ENCODE measurements at places on chromosomes 3 and 15.

- peak; percentile 17 for DNase-seq
Measured at GRCh38 chr15:40477642-40478327, 7.0 kb downstream of the CHST14 start.

GRCh38 chr3:128060473-128061381, 8.5 kb downstream of the SEC61A1 start:
- no peak for DNase-seq

- no peak for DNase-seq
Measured at GRCh38 chr3:73423116-73423515, 201.6 kb downstream of the PDZRN3 start.

- no peak for DNase-seq
Measured at GRCh38 chr3:117735481-117736101, 1026.0 kb downstream of the TUSC7 start.

DNA sequence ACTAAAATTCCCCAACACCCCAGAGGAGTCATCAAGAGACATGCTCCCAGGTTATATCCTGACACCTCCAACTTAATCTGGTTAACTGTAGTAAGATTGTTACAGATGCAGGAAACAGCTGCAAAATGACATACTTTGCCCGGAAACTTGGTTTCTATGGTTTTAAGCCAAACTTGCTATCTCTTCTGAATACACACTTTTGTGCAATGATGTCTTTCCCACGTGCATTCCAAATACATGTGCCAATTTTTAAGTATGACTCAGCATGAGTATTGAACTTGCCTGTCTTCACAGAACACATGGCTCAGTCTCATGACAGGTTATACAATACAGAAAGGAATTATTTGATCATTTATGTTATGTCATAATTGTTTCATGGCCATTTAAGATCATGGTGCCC, 207.0 kb upstream of the DCBLD2 start:
- DNase-seq: no peak

DNA sequence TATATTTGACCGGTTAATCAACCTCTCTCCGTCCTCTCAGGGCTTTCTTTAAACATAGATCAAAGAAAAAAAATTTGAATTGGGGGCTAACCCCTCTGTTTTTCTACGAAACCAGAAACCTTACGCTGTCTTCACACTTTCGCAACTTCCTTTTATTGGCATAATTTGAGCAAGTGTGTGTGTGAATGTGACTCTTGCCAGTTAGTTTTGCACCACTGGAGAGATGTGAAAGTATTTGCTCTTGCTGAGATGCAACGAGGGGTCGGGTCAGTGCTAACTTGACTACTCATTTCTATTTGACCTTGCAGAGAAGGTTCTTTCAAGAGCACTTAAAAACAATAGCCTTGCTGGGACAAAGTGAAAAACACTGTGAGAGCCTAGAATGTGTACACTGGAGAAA, 81.2 kb downstream of the FAM43A start:
- DNase-seq: no peak

- no peak for DNase-seq
Measured at GRCh38 chr15:49501586-49501985, 78.5 kb downstream of the FGF7 start.

GRCh38 chr3:61725851-61726333, 164.5 kb downstream of the PTPRG start:
- no peak for DNase-seq

DNA sequence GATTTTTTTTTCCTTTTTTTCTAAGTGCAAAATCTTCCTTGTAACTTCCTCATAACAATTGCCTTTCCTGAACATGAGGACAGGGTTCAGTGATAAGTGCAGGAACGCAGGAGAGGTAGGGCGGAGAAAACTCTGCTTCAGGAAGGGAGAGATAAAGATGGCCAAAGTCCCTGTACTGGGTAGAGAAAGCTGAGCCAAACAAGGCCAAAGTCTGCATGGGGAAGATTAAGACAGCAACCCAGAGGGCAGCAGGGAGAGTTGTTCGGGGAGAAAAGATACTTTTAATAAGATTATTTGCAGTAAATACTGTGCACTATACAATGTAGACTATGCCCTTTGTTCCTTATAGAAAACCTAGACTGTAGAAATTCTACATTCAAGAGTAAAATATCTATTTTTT, 55.4 kb upstream of the LRRFIP2 start:
- DNase-seq: no peak

DNA sequence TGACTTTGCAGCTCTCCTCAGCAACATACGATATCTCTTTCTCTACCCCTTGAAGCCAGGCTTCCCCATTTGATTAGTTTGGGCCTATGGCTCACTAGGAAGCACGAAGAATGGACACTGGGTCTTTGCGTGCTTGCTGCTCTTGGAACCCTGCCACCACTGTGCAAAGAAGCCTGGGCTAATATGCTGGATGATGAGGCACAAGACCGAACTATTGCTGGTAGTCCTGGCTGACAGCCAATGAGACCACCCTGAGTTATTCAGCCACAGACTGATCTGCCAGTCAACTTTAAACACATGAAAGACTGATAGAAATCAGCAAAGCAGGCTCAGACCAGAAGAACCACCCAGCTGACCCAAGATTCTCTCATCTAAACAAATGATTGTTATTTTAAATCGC, 250.3 kb downstream of the CBLB start:
- DNase-seq: no peak

GRCh38 chr15:94744080-94744793, 512.9 kb downstream of the MCTP2 start:
- DNase-seq: no peak

GRCh38 chr15:99058421-99058870, 46.4 kb upstream of the SYNM start:
- DNase-seq: no peak

DNA sequence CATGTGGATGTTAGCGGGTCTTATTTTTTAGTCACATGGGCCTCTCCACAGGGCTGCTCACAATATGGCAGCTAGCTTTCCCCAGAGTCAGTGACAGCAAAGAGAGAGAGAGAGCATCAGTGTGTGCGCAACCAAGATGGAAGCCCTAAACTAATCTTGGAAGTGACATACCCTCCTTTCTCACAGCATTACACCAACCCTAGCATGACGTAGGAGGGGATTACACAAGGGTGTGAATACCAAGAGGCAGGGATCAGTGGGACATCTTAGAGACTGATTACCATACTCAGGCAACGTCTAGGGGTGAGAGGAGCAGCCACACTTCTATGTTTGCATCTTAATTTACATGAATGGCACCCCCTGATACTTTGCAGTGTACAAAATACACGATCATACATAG, 3.5 kb upstream of the UBE2E2 start:
- DNase-seq: no peak

DNA sequence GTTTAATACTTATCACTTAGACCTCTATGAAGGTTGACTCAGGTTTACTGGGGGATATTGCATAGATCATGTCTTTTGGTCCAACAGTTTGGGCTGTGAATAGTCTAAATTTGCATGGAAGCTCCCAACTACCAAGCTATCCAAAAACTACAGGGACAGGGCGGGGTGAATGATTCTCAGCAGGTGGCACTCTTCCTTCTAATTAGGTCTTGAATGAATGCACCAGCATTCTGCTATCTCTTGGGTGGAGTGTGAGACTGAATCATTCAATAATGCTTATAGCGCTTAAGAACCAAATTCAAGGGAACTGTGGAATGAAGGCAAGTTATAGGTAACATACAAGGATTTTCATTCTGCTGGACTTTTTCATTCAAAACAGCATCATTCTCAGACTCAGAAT, 346.3 kb downstream of the TIGIT start:
- DNase-seq: no peak

- no peak for DNase-seq
Measured at GRCh38 chr15:33852570-33852969, 115.7 kb upstream of the CHRM5 start.

- DNase-seq: no peak
Measured at GRCh38 chr15:98416222-98416855, 232.0 kb upstream of the IGF1R start.

GRCh38 chr15:80034629-80035028, 24.8 kb upstream of the ZFAND6 start:
- DNase-seq: no peak

- no peak for DNase-seq
Measured at GRCh38 chr15:68504681-68505170, 72.8 kb upstream of the ITGA11 start.

DNA sequence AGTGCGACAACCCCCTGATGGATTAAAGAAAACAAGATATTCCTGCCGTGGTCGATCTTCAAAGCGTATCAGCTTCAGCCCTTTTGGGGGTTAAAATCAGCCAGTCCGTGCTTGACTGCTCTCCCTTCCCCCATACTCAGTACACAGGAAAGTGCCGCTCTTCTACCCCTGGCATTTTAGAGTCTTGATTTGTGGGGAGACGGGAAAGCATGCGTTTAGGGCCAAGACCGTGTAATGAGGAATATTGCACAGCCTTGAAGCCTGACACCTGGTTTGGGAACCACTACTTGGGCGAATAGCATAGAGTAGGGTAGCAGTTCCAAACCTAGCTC, 540 bp upstream of the EDC3 start:
- DNase-seq: no peak

GRCh38 chr3:145971186-145971585, 189.8 kb downstream of the PLOD2 start:
- DNase-seq: no peak

DNA sequence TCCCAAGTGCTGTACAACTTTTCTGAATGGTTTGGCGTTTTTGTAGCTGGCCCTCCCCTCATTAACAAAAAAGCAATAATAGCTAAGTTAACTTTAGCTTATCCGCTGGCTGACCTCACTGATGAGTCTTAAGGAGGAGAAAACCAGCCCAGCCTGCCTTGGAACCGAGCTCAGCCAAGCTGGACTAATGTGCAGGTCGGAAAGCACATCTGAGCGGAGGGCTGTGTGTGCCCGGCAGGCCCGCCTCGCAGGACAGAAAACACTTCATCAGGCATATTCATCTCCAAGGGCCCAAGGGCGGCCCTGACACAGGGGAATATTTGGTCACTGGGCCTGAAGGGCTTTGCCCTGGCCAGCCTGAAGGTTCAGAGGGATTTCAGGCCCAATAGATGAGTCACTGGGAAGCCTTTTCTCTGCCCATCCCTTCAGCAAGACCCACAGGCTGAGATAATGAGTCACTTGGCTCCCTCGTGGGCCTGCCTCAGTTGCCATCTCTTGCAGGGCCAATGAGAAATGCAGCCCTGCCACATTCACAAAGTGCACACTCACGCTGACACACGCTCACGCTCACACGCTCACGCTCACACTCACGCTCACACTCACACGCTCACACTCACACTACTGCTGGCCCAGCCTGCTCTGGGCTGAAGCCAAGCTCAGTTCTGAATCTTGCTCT, 75.1 kb downstream of the SLC12A8 start:
- no peak for DNase-seq

GRCh38 chr3:59774000-59774399, 724.2 kb upstream of the CFAP20DC start:
- no peak for DNase-seq

DNA sequence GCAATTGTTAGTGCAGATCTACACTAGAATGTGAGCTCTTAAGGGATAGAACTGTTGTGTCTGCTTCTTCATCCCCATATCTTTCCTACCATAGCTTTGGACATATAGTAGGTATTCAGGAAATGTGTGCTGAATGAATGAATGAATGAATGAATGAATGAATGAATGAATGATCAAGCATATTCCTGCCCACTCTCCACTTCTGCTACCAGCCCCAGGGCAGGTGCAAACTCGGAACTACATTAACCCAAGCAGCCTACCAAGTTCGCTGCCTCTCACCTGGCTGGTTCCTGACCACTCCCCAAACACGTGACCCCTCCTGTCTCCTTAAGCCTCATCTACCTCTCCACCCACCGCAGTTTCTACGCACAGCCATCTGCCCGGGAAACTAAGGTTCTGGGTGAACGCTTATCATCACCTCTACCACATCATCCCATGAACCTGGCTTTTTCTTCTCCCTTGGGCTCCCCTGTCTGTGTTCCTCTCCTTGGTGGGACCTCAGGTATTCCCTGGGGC, 26.8 kb downstream of the PAQR5 start:
- DNase-seq: no peak

DNA sequence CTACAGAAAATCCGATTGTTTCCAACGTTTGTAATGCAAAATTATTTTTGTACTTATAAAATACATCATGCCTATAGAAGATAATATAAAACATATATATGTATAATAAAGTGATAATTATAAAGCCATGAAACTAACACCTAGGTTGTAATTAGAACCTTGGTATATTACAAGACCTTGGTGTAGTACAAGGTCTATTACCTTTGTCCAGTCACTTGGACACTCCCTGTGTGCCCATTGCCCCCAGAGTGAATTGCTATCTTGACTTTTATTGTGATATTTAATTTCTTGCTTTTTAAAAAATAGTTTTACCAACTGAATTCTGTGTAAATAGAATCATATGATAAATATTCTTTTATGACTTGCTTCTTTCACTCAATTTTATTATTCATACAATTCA, 20.7 kb upstream of the TNFSF10 start:
- DNase-seq: no peak

- no peak for DNase-seq
Measured at GRCh38 chr15:35071106-35071505, 14.0 kb downstream of the NANOGP8 start.

GRCh38 chr3:158205994-158206393, 96.1 kb downstream of the RSRC1 start:
- no peak for DNase-seq

GRCh38 chr15:86159468-86159867, 79.8 kb downstream of the AGBL1 start:
- DNase-seq: no peak

DNA sequence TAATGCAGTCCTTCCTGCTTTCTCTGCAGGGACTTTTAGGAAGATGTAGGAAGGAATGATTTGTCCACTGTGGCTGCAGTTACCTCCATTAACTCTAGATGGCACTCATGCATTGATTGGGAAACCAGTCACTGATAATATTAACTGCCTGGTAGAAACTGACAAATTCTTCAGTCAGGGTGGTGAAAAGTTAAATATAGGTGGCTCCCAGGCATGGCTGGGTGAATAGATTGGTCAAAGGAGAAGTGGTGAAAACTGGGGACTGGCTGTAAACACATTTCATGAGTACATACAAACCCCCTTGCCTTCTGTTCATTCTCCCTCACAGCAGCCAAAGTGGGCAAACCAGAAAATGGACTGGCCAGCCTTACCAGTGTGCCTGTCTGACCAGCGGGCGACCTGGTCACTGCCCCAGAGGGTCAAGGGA, 333.4 kb downstream of the THSD4 start:
- DNase-seq: peak; percentile 66

GRCh38 chr3:108036401-108036800, 54.4 kb downstream of the CD47 start:
- DNase-seq: no peak

- DNase-seq: no peak
Measured at GRCh38 chr3:56879436-56880215, 77.9 kb upstream of the ARHGEF3 start.

- DNase-seq: peak; percentile 55
Measured at GRCh38 chr15:25850154-25851111, 12.7 kb downstream of the ATP10A start.

- DNase-seq: no peak
Measured at GRCh38 chr3:58706395-58707167, 40.0 kb upstream of the FAM3D start.

GRCh38 chr3:121677141-121677540, 16.4 kb upstream of the HCLS1 start:
- DNase-seq: no peak

Measured in nephron progenitor cell (in vitro differentiated cells).